ENCODE measurements at places on chromosomes 2 and 18.

DNA sequence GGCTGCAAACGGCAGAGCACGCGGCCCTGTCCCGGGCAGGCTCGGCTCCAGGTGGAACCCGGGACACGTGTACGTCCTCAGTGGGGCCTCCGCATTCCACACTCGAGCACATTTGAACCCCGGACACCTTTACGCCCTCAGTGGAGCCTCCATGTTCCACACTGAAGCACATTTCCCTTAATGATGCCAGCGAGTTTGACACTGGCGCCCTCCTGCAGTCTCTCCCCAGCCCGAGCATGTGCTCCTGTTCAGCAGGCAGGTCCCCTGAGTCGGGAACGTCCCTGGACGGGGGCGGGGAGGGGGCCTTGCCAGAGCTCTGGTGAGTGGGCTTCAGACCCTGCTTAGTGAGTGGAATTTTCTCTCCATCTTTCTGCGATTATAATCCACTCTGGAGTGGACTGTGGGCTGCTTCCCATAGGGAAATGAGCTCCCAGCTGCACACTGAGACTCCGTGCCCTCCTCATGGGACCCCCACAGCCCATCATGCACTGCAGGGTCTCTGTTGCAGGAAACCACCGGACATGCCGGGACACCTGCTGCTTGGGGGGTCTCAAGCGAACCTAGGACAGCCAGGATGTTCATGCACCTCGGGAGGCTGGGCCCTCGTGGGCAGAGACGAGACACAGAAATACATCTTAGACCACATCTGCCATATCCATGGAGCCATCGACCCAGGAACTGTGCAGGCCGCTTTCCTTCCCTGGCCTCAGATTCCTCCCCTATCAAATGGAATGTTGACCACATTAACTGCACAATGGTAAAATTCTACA lies 70.3 kb upstream of the SNTG2 start:
- no peak for DNase-seq

GRCh38 chr2:157838442-157839161 lies 37.5 kb downstream of the ACVR1 start:
- DNase-seq: peak; percentile 55

DNA sequence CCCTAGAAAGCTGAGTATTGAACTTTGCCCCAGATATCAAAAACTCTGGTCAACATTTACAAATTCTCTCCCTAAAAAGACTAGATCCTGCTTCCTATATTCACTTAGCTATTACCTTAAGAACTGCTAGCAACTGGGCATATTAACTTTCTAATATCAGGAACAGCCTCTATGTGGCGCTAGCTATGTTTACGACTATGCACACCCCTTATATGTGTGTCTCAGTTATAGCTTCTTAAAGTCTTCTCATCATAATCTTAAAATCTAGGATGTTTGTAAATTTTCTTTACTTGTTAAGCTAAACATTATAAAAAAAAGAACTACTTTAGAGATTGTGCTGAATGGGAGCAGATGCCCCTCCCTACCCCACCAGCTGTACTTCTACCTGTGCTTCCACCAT lies 1.7 kb upstream of the STAMBP start:
- no peak for DNase-seq

DNA sequence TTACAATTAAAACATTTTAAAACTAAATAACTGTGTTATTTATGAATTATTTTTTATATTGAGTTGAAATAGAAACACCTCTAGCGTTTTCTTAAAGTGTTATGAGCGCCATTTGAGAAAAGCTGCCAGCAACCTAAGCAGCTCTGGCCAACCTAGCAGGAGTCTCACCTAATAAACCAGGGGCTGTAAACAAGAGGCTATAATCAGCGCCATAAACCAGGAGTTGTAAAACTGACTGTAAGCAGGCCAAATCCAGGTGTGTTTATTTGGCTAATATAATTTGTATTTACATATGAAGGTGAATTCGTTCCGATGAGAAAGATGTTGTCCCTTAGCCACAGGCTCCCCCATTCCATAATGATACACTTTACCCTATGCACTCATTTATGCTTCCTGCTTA lies 34.7 kb downstream of the LRRTM1 start:
- no peak for DNase-seq

- DNase-seq: no peak
These were observed 188.0 kb upstream of the SPHKAP start for GRCh38 chr2:228369400-228370031.

DNA sequence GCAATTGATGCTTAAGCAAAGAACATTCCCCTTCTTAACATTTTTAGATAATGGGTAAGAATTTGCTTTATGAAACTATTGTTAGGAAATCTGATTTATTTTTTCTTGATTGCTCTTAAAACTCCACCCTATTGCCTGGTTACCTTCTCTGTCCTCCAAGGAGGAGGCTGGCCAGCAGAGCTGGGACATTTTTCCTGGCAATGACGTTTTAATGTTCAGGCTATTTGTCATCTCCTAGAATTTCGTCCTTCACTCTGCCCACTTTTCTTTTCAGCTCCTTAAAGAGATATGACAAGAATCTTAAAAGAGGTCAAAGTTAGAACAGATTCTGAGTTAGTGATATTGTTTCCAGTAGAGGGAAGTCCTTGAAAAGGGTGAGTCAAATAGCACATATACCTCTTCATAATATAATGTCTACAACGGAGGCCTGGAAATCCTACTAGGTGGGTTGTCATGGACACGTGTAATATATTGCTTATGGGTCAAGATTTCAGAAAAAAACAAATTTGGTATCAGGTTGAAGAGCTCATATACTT lies 141.0 kb downstream of the CMPK2 start:
- DNase-seq: no peak
